SJCRH30 (cell line): ENCODE measurements at places on chromosomes 16 and 17.

GRCh38 chr17:27878776-27879562 is 14.2 kb downstream of the LYRM9 start:
- peak; percentile 58 for DNase-seq

DNA sequence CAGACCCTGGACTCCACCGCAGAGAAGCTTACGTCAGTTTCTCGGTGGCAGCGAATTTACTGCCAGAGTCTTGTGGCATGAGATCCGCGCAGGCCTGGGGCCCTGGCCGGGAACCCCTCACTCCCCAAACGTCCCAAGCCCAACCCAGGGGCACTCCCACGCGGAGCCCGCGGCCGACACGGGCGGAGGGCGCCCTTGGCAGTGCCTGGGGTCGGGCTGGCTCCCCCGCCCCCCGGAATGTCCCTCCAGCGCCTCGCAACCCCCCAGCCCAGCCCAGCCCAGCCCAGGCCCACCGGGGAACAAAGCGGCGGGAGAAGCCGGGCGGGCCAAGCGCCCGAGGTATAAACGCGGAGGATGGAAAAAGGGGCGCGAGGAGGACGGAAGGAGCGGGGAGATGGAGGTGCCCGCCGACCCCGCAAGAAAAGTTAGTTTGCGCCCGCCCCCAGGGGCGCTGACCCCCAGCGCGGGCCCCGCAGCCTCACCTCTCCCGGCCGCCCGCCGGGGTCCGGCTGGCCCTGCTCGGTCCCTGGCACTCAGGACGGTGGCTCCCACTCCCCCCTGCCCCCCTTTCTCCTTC is 330 bp downstream of the CASKIN2 start:
- no peak for DNase-seq

GRCh38 chr16:85137323-85138072 is 25.2 kb upstream of the CIBAR2 start:
- DNase-seq, result peak; percentile 90

DNA sequence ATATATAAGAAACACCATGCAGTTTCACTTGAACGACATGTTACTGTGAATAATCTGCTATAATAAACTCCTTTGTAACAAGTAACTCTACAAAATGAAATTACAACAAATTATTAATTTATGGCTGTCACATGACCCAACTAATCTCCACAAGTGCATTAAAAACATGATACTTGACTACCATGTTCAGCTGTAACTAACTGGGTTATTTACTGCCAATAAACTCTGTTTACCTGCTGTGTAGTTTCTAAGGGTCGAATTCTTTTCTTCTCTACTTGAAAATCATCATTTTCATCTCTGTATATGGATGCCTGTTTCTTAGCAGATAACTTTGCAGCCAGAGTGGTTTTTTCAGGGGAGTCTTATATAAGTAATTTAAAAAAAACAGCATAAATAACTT is 14.4 kb downstream of the BRIP1 start:
- no peak for DNase-seq

DNA sequence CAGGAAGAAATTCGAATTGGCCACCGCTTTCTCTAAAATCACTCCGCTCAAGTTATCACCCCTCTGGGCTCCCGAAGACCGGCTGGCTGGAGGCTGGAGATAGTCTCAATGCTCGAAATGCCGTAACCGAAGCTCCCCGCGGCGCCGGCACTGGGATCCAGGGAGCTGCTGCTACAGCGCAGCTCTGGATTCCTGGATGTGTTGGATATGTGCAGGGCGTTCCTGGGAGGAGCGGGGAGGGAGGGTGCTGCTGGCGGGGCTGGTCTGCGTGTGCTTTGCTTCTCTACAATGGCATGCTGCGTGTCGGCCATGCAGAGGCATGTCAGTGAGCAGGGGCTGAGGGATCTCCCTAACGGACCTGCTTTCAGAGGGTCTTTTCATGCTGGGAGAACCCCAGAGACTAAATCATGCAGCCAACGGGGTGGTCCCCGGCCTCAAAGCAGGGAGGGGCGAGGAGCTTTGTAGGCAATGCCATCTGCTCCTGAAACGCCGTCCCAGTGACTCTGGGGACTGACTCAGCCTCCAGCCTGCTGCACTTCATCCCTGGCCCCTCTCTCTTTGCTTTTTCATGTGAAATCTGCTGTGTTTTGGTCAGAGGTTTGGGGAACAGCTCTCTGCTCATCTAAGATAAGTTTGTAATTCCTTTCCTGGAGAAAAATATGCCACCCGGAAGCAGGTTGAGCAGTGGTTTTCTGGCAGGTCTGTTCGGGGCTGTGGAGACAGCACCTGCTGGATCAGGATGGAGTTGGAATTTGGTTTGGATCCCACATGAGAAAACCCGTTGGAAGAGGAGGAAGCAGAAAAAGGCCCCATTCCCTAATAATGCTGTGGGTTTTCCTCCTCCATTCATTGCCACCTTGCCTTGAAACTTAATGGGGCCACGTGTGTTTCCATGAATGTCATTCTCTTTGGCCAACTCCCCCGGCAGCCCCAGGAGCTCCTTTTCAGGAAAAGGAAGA is 311.4 kb downstream of the SEC14L1 start:
- peak; percentile 86 for DNase-seq

- DNase-seq, result no peak
These were observed 316.9 kb downstream of the SEC14L1 start for GRCh38 chr17:77457572-77458201.

DNA sequence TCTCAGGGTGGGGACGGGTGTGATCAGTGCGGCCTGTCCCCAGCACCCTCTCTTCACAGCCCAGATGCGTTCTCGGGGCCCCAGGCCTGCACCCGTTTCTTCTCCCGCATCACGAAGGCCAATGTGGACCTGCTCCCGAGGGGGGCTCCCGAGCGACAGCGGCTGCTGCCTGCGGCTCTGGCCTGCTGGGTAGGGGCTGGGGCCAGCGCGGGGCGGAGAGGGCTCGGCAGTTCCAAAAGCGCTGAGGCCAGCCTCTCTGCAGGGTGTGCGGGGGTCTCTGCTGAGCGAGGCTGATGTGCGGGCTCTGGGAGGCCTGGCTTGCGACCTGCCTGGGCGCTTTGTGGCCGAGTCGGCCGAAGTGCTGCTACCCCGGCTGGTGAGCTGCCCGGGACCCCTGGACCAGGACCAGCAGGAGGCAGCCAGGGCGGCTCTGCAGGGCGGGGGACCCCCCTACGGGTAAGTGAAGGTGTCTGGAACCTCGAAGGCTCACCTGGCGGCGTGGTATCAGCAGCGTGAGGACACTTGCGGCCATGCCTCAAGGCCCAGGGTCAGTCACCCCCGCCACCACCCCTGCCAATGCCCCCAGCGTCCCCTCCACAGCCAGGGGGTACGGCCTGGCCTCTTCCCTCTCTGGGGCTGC is 4.4 kb downstream of the MSLN start:
- DNase-seq, result no peak

- no peak for DNase-seq
These were observed at the start of gene ALOXE3 for GRCh38 chr17:8117980-8118768. ALOXE3 (minus strand) TSS chr17:8118514; CDS start chr17:8117990, 524 bp downstream.

DNA sequence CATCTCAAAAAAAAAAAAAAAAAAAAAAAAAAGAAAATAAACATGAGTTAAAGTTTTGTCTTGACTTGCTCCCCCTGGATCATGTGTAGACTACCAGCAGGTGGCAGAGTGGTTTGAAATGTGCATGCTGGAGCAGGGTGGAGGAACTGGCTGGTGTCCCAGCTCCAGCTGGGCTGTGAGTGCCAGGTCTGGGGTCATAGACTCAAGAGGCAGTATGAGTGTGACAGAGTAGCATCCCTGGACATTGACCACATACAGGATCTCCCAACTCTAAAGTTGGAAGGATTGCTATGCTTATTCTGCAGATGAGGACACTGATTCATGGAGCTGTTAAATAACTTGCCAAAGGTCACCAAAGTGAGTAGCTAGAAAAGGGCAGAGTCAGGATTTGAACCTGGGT is 198.0 kb upstream of the MPHOSPH6 start:
- peak; percentile 4 for DNase-seq

DNA sequence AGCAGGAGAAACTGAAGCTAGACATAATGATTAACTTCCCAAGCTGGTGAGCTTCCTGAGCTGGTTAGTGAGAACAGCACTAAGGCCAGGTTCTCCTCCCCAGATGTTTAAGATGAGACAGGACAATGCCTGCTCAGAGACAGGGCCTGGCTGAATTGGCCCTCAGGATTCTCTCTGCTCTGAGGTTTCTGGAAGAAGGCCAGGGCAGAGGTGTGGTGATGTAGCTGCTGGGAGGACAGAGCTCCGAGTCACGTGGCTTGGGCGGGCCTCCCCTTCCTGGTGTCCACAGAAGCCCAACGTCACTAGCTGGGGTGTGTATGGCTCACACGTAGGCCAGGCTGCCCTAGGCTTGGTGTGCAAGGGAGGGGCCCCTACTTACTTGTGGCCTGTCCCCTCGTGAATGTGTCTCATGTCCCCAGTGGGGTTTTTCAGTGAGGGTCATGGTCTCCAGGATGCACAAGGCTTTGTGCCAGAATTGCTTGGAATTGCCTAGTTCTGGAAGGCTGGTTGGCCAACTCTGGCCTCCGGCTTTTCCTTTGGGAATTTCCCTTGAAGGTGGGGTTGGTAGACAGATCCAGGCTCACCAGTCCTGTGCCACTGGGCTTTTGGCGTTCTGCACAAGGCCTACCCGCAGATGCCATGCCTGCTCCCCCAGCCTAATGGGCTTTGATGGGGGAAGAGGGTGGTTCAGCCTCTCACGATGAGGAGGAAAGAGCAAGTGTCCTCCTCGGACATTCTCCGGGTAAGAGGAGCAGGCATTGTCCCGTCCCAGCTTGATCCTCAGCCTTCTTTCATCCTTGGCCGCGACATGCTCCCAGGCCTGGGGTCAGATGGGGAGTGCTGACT is 3.4 kb downstream of the NOD2 start:
- peak; percentile 51 for DNase-seq

DNA sequence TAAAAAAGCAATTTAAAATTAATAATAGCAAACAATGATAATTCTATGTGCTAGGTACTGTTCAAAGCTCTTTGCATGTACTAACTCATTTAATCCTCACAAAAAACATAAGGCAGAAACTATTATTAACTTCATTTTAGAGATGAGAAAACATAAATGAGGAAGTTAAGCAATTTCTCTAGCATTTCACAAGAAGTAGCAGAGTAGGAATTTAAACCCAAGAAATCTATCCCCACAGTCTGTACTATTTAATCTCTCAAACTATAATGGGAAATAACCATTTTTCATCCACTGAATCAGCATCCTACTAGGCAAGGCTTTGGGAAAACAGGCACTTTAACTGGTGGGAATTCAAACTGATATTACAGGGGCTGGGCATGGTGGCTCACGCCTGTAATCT is 42.2 kb upstream of the INTS2 start:
- DNase-seq, result no peak

DNA sequence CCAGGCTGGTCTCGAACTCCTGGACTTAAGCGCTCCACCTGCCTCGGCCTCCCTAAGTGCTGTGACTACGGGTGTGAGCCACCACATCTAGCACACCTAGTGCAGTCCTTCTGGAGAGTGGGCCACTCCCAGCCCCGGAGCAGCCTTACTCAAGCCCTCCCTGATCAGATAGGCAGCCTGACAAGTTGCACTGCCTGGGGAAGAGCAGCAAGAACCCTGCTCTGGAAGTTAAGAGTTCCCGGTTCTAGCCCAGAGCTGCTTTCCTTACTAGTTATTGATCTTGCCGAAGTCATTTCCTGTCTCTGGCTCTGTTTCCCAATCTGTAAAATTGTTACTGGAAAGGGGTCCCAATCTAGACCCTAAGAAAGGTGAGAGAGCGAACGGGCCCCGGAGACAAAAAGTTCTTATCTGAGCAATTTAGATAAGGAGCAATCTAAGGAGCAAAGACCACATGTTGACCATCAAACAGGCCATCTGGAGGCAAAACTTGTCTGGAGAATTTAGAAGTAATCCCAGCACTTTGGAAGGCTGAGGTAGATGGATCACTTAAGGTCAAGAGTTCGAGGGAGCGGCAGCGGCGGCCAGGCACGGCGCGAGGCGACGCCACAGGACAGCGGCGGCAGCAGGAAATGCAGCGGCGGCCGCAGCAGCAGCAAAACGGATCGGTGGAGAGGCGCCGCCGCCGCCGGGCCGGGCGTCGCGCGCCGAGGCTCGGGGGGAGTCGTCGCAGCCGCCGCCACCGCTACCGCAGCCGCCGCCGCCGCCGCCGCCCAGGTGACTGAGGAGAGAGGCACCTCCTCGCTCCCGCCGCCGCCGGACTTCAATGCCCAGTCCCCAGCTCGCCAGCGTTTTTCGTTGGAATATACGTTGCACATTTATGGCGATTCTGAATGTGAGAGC is 4.3 kb upstream of the NAGLU start:
- no peak for DNase-seq

DNA sequence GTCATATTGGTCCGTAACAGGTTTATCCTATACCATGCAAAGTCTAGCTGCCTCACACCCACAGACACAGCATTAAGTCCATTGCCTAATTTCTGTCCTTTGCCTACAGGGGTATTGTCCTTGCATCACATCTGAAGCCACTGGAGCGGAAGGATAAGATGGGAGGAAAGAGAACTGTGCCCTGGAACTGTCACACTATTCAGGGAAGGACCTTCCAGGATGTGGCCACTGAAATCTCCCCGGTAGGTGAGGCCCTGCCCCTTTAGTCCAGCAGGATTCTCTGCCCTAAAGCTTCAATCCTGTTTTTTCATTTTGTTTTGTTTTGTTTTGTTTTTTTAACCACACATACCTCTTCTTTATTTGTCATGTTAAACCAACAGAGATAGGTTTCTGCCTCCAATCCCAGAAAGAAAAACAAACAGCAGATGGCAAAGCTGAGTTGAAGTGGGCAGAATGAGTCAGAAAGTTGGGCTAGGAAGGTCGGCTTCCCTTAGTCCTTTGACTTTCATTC is 2.2 kb upstream of the EFTUD2 start:
- DNase-seq, result peak; percentile 62

- DNase-seq, result no peak
These were observed 464 bp upstream of the MRM1 start for GRCh38 chr17:36600936-36601302.

GRCh38 chr17:50745631-50746030 is 21.7 kb downstream of the ANKRD40CL start:
- DNase-seq, result no peak

- DNase-seq, result no peak
These were observed 81.8 kb downstream of the PRKCB start for GRCh38 chr16:23917621-23918020.

GRCh38 chr17:42286411-42287221 is 1.7 kb upstream of the STAT5A start:
- no peak for DNase-seq

GRCh38 chr17:30961209-30962188 is 9.3 kb upstream of the RNF135 start:
- no peak for DNase-seq

GRCh38 chr16:81006211-81006812 is 373 bp downstream of the CMC2 start:
- peak; percentile 32 for DNase-seq

GRCh38 chr17:30290696-30291542 is 825 bp downstream of the BLMH start:
- peak; percentile 77 for DNase-seq

- peak; percentile 67 for DNase-seq
These were observed 338.5 kb downstream of the PMP22 start for GRCh38 chr17:14926526-14927122.

GRCh38 chr17:18963126-18964017 is 11.4 kb downstream of the SLC5A10 start:
- DNase-seq, result peak; percentile 14

GRCh38 chr16:4664538-4665418 is 28.6 kb upstream of the NUDT16L1 start:
- no peak for DNase-seq
